Caki2 (cell line): ENCODE measurements at places on chromosomes 6 and 20.

- no peak for DNase-seq
These were observed 8.2 kb downstream of the ATRN start for GRCh38 chr20:3479025-3479424.

DNA sequence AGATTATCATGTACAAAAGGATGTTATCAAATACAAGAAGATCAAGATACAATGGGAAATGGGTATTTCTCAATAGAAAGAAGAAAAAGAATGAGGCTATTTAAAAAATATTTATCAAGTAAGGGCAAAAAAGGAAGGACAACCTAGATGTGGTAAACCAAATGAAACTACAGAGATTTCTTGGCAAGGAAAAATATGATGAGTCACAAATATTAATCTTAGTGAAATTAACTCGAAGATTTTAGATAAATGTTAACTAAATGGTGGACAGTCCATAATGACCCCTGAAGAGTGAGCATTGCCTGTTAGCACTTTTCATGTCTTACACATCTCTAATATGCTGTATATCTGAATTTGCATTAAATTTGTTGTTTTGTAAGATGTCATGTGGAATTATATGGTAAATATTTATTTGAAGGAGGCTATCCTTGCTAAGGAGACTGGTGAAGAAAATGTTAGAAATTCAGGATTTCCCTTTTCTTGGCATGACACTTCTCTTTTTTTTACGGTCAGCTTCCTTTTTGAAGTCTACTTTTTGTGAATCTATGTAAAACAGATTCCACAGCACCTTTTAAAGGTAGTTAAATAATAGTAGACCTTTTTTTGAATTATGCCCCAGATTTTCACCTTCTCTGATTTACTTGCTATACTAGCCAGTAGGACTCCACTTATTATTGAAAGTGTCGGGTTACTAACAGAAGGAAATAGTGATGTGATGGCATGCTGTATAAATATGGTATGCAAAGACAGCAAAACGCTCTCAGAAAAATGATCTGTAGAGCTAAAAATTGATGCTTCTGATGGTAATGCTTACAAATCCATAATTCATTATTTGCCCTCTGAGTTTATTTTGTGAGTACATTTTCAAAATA is 120.5 kb downstream of the HIVEP1 start:
- no peak for DNase-seq

GRCh38 chr6:15575357-15576033 is 87.3 kb downstream of the DTNBP1 start:
- no peak for DNase-seq

DNA sequence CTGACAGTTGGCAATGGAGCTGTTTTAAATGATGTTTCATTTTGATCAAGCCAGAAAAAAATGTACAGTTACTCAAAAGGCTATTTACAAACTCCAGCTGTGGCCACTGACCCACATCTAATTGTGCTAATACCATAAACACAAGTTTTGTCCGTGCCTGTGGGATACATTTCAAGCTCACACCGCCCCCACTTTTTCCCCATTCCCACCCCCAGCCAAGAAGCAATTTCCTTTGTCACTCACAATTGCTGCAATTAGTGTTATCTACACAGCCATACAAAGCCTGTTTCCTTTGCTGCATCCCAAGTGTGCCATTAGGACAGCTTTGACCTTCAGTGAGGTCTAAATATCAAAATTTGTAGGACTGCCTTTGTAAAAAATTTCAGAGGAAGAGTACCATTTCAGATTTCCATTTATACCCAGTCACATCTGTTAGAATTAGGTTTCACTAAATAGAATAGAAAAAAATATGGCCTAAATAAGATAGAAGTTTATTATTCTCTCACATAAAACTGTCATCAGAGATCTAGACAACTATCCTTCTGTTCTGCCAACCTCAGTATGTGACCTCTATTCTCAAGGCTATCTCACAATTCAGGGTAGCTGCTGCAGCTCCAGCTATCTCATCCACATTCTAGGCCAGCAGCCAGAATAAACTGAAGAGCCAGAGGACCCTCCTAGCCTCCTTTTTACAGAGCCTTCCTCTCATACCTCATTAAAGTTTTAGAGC is 202.6 kb downstream of the NFATC2 start:
- no peak for DNase-seq

DNA sequence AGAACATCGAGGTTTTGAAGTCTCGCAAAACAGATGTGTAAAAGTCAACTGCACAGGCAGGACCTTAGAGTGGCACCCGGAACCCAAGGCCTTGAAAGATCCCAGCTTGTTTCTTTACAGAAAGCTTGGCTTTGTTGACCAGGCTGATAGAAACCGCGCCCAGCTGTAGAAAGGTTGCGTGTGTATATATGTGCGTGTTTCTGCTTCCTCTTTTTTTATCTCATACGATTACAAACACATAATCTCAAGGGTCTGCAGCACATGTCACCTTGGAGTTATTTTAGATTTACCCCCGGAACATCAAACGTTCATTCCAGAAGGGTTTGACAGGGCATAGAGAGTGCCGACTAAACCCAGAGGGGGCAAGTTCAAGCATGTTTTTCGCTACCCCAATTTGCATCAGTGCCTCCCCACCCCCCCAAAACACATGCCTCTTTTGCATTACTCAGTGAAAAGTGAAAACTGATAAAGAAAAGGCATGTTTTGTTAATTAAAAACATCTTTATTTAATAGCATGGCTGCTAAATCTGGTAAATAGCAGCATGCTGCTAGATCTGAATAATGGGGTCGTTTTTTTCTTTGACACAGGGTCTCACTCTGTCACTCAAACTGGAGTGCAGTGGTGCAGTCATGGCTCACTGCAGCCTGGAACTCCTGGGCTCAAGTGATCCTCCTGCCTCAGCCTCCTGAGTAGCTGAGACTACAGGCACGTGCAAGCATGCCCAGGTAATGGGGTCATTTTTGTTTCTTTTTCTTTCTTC is 33.2 kb upstream of the NCOA3 start:
- DNase-seq: no peak

- DNase-seq: peak; percentile 67
These were observed 31.8 kb upstream of the GMPR start for GRCh38 chr6:16206595-16207037.

DNA sequence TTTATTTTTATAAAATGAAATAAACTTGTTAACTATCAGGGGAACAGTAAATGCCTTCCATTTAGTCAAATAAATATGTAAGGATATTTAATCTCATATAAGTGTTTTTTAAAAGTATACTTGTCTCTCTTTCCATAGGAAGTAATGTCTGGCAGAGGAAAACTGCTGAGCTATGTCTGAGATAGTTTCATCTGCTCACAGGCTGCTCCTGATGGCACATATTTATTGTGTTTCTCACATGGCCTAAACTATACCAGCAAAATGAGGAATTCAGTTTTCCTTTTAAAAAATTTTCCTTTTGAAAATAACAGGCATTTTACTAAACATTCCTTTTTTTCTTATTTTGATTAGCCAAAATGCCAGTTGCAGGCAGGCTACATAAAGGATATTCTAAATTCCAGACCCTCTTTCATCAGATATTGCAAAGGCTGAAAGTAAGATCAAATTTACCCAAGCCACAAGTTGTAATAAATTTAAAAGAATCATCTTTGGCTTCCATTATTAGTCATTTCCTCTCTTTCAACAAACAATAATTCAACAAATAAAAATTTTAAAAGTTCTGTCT is 60.1 kb upstream of the RNF146 start:
- DNase-seq: no peak

DNA sequence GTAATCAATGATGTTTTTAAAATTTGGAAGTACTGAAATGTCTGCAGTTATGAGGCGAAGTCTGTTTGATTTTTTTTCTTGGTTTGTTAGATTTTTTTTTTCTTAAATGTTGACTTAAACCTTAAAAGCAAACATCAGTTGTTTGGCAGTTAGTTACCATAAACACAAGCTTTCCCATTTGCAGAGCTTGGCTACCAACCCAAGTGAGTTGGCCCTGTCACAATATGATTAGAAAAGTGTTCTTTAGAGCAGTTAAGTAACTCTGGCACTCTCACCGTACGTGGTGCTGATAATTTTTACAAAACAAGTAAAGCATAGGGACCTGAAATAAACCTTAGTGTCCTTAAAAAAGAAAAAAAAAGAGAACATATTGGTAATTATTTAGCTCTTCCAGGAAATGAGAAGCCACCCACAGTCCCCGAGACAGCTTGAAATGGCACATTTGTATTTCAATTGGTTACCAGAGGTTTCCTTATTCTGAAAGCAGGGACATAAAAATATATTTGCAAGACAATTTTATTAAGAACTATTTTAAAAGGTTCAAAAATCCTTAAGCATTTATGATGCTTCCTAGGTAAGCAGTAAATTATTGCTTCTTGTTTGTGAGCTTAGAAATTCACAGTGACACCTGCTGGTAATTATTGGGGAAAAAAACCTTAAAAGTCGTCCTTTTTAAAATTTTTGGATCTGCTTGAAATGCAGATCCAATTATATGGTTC is 3.9 kb downstream of the HEY2 start:
- DNase-seq: peak; percentile 37

- no peak for DNase-seq
These were observed 161.8 kb downstream of the KCNQ5 start for GRCh38 chr6:72783666-72784065.

GRCh38 chr6:89260310-89260709 is 43.2 kb upstream of the GABRR1 start:
- no peak for DNase-seq

DNA sequence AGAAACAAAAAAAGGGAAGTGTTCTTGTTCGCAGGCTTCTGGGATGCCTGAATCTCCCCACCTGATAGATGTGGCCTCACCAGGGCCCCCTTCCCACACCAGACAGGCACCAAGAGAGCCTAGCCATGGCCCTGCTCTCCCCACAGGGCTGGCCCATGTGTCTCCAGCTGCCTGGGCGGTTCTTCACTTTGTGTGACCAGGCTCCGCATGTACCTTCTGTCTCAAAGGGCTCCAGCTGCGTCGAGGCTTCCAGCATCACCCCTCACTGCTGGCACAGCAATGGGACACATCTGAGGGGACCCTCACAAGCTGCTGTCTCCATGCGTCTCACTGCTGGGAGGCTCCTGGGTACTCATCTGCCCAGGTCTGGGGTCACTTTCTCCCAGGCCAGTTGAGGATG is 362.9 kb downstream of the ZFAND3 start:
- no peak for DNase-seq

GRCh38 chr6:55964136-55964535 is 88.7 kb upstream of the BMP5 start:
- DNase-seq: no peak

DNA sequence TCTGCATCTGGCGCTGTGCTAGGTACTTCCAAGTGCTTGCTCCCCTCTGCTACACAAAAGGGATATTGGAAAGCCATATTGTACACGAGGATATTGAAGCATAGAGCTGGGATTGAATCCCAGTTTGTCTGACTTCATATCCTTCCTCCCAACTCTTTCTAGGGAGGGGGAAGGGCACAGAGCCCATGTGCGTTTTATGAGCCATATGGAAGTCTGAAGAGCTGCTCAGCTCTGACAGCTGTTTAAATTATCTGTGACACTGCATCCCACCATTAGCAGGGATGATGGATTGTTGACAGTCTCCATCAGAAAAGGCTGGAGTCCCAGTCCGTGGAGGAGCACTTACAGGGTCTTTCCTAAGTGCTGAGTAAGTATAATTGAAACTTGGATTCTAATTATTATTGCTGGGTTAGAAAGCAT is 18.4 kb downstream of the TIAM2 start:
- no peak for DNase-seq

- DNase-seq: no peak
These were observed 62.7 kb downstream of the FYN start for GRCh38 chr6:111810294-111811131.

DNA sequence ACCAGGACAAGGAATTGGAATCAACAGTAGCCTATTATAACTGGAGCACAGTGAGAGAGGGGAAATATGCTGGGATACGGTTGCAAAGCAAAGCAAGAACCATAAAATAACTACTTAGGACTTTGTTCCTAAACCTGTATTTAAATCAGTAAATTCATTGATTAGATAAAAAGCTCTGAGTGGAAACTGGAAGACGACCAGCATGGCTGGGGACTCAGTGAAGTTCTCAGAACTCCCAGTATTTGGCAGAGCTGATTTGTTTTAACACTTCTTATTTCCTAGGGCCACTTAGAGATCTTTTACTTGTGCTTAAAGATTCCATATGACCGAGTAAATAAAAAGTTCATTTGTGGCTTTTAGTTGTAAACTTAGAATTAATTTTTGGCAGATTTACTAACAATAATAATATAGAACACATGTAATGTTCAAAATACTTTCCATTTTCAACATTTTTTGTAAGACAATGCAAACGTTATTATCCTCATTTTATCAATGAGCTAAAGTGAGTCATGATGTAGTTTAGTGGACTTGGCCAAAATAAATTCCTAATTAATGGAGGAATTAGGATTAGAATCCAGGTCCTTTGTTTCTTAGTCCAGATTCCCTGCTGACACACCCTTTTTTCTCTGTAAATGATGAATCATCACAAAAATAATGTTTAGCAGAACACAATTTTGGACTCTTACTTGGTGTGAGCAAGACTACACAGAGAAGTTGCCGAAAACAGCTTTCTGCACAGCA is 392.9 kb downstream of the GJA1 start:
- DNase-seq: no peak

DNA sequence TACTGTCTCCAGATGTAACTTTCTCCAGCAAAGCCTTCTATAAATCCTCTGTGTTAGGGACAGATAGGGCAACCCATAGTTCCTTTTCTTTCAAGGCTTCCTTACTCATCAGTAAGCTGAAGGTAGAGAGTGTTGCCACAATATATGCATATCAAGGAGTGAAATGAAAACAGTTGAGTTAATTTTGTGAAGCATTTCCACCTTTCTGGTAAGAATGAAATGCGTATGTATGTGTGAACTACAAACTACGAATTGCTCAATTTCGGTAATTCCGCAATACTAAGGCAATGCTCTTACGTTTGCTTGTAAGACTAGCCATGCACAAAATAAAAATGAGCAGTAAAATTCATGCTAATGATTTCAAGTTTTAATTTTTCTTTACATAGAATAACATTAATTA is 61.2 kb upstream of the HBS1L start:
- no peak for DNase-seq

DNA sequence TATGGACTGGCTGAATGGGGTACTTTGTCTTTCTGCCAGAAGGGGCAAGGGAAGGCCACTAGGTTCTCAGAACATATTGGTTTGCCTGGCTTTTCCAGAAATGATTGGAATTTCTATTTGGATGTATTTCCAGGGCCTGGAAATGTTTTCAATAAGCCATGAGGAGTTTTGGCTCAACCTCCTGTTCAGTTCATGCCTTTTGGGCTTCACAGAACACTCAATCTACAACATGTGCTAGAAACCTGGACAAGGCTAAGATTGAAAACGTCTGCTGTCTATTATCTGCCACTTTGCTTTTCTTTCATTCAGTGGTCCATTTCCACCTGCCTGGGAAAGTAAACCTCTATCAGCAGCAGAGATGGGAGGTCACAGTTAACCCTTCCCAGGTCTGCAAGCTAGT is 793.4 kb downstream of the TENT5A start:
- DNase-seq: no peak

- no peak for DNase-seq
These were observed 22.1 kb upstream of the ZNF184 start for GRCh38 chr6:27494987-27495385.

GRCh38 chr6:56978530-56978929 is 23.6 kb downstream of the BEND6 start:
- no peak for DNase-seq

- no peak for DNase-seq
These were observed 8.9 kb upstream of the CDSN start for GRCh38 chr6:31129130-31129529.

- DNase-seq: no peak
These were observed 26.9 kb downstream of the RGS17 start for GRCh38 chr6:153104220-153104619.
